Activated T-helper 2 cell treated with anti-CD3 and anti-CD28 coated beads, Interferon-gamma antibody, Interleukin-2, Interleukin-4, amounts not matched to agents 10 μg/mL and 5 μg/mL and 100 μg/mL, durations not matched to agents 14 hours and 24 hours and 36 hours (primary cell): ENCODE measurements at places on chromosomes 2 and 18.

- DNase-seq = no peak
Observed at GRCh38 chr2:158112992-158113391, 11.3 kb downstream of the UPP2 start.

DNA sequence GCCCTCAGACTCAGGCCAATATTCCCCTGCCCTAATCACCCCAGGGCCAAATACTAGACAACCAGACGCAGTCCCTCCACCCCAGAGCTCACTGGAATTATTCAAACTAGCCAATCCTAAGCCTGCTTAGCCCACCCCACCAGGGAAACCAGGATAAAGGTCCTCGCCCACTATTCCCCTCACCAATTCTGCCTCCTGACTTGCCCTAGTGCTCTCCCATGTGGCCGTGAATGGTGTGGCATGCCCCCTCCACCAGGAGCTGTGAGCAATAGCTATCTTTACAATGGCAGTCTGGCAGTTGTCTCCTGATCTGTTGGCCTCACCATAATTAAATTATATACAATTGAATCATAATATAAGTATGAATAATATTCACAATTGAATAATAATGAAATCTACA, 42.3 kb downstream of the FAM124B start:
- DNase-seq = no peak

GRCh38 chr18:22221350-22221749, 52.0 kb downstream of the GATA6 start:
- no peak for DNase-seq

GRCh38 chr2:193929131-193929530, 1727.9 kb upstream of the SLC39A10 start:
- DNase-seq = no peak

- DNase-seq = no peak
Observed at GRCh38 chr2:183950673-183951072, 647.7 kb upstream of the ZNF804A start.

DNA sequence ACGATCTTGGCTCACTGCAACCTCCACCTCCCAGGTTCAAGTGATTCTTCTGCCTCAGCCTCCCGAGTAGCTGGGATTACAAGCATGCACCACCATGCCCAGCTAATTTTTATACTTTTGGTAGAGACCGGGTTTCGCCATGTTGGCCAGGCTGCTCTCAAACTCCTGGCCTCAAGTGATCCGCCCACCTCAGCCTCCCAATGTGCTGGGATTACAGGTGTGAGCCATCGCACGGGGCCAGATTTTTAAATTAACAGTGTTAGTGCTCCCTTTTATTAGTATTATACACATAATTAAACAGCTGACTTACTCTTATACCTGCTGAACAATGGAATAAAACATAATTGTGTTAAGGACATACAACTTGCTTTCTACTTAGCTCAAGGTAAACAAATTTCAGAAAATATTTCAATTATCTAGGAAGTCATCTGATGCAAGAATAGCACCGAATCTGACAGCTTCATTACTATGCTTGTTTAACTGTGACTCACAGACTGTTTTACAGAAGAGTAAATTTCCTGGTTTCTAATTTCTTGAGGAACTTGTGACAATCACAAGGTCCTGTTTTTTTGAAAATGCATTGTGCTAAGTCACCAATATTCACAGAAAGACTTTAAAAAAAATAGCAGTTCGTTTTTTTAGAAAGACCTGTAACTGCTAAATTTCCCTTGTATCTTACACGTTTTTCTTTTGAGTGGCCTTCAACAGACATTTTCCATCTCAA, 51.2 kb downstream of the SPIRE1 start:
- DNase-seq = no peak

GRCh38 chr2:66543257-66543767, 108.4 kb downstream of the MEIS1 start:
- no peak for DNase-seq

DNA sequence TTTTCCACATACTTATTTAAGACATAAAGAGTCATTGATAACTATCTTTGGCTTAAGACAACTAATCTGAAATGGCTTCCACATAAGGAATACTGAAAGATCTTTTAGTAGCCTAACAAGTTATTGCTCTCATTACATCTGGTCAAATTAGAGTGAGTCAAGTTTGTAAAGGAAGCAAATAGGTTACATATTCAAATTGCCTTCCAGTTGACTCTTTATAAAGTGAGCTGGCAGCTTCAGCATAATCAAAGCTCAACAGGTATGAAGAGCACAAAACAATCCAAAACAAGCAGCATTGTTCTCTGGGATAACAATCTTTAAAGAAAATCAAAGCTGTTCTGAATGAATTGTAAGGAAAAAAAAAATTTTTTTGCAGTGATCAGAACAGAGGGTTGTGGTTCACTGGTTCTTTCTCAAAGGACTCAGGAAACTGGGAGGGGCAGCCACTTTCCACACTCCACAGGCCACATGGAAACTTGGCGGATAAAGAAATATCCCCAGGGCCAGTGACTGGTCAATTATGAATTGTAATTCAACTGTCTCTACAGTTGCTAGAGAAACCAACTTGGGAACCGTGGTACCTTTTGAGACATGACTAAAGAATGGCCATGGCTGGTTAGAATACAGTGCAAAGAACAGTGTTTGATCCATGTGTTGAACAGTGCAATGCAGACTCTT, 369.3 kb upstream of the KCNH7 start:
- DNase-seq = no peak
